Muscle of leg (tissue), 16 donors: ENCODE measurements at places on chromosomes 2 and 18. TPM values are rescaled to one million over a fixed set of nuclear protein-coding genes. Genes with fewer than 3 reads are reported as not detected.

- no peak for DNase-seq
Observed at GRCh38 chr2:27306136-27306535, 2.1 kb downstream of the UCN start.

DNA sequence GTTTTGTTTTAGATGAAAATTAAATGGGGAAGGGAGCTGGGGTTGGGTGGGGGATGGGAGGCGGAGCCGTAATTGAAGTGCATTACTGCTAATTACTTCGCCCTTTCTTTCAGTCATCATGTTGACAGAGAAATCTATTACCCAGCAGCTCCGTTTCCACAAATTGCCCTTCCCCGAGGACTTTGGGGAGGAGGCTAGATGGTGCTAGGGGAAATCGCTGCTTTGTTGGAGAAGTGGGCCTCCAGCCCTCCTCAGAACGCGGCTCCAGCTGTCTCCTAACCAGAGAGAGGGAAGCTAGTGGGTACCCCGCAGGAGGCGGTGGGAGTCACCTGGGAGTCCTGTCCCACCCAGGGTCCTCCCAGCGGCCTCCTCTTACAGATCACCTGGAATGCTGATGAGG, 130.9 kb upstream of the MYCN start:
- no peak for DNase-seq

- no peak for DNase-seq
Observed at GRCh38 chr2:12658310-12658945, 58.3 kb upstream of the TRIB2 start.

DNA sequence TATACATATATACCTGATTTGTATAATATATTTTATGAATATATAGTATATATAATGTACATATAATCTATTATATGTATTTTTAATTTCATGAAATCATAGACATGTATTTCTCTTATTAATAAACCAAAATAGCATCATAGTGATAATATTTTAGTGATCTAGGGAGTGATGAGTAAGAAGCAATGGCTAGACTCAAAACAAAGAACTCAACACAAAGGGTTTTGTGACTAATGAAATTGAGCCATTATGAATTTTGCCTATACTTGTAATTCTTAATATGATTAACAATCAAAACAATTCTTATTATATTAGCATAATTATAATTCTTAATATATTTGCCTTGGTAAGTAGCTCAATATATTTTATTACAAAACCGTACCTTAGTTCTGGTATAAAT, 1614.1 kb upstream of the TMEFF2 start:
- no peak for DNase-seq

DNA sequence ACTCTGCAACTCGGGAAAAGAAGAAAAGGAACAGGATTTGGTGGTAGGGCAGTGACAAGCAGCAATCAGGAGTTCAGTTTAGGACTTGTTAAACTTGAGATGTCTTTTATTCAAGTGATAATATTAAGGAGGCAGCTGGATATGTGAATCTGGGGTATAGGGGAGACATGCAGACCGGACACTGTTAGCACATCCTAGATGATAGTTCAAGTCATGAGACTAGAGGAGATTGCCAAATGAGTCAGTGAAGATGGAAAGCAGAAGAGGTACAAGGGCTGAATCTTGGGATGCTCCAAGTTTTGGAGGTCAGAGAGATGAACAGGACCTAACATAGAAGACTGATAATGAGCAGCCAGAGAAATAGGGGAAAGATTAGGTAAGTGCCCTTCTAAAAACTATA, 69.5 kb upstream of the PSME4 start:
- DNase-seq: no peak

DNA sequence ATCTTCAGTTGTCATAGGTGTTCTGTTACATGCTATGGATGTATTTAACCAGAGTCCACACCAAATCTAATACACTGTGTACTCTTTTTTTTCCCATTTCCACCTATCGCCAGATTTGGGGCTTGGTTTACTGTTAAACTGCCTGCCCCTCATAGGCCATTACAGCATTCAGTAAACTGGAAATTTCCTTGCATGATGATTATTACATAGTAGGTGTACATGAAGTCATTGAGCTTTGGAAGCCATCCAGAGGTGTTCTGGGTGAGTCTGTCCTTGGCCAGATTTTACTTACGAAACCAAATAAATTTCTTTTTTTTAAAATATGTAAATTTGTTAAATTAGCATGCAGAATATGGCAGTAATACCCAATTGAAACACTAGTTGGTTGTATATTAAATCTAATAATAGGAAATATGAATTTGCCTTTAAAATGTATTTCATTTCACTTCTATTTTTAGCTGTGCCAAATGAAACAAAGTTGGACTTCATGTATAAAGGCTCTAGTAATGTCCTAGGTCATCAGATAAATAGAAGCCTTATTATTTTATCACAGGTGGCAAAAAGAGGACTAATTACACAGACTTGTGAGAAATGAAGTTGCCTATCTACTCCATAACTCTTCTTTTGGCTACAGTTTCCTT, 60.7 kb downstream of the COMMD1 start:
- no peak for DNase-seq

- no peak for DNase-seq
Observed at GRCh38 chr2:159900343-159900742, 102.3 kb upstream of the CD302 start.

- no peak for DNase-seq
Observed at GRCh38 chr18:68742206-68742605, 27.3 kb upstream of the TMX3 start.

- no peak for DNase-seq
Observed at GRCh38 chr2:238487652-238488346, 61.1 kb downstream of the ASB1 start.

- peak; percentile 4 for DNase-seq
Observed at GRCh38 chr2:214830794-214831346, 21.4 kb upstream of the BARD1 start.

DNA sequence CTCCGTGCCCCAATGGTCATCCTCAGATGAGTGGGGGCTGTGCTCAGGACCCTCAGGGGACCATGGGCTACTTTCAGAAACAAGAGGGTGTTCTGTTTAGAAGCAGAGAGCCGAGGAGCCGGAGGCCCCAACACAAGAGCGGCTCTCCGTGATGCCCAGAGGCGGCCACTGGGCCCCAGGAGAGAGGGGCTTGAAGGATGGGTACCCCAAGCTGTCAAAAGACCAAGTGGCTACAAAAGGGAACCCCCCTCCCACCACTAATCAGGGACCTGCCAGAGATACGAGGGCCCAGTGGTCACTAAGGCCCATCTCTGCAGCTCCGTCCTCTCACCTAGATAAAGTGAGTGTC, 93.6 kb downstream of the HDAC4 start:
- DNase-seq: no peak

- DNase-seq: no peak
Observed at GRCh38 chr2:73292316-73292905, 937 bp downstream of the EGR4 start.

DNA sequence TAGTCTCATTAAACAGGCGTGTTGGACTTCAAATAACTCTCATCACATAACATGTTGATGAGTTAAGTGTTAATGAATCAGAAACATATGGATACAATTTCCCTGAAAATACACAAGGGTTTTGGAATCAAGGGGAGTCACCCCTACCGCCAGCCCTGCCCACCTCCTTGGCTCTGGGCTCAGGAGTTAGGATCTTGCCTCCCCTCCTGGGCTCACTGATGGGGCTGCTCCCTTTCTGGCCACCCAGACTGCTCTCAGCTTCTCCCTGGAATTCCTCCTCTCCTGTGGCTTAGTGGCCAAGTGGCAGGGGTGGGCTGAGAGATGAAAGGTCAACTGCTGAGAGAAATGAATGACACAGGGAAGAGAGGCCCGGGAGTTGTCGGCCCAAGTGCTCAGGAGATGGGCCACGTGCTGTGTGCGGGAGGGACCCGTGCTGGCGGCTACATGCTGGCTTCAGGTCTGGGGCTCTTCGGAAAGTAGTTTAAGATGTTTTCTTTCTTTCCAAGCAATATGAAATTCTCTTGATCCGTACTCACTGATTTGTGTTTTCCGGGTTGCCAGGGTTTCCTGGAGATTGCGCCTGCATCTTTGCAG, 55.8 kb upstream of the TNP1 start:
- DNase-seq: peak; percentile 61

GRCh38 chr18:76658627-76659026, 163.6 kb upstream of the ZNF516 start:
- no peak for DNase-seq

DNA sequence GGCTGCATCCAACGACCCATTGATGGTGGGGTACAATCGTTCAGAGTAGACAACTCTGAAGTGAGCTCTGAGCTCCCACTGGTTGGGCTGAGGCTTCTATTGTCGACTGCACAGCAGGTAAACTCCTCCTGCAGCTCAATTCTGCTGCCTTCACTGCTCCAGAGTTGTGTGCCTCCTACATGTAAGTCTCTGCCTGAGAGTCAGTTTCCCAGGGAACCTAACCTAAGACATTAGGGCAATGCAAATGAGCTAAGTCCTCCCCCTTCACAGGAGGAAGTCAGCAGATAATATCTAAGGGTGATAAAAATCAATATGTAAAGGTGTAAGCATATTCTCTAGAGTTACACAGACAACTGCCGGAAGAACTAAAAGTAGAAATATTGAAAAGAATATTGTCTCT, 22.5 kb upstream of the ACYP2 start:
- DNase-seq: no peak

- DNase-seq: no peak
Observed at GRCh38 chr2:58539973-58540372, 298.8 kb upstream of the FANCL start.

GRCh38 chr2:70087702-70088597, 673 bp downstream of the PCBP1 start:
- peak; percentile 68 for DNase-seq

- no peak for DNase-seq
Observed at GRCh38 chr2:185012643-185013042, 414.3 kb downstream of the ZNF804A start.

- DNase-seq: no peak
Observed at GRCh38 chr2:207683879-207684627, 27.4 kb upstream of the CCNYL1 start.

DNA sequence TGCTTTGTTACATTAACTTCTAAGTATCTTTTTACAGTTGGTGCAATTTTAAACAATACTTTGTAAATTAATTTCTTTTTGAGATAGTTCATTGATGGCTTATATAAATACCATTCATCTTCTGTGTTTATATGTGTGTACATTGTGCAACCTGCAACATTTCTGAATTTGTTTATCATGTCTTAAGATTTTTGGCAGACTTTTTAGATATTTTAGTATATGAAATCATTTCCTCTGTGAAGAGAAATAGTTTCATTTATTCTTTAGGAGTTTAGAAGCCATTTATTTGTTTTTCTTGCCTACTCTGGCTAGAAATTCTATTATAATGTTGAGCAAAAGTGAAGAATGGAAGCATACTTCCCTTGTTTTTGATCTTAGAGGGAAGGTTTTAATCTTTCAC, 337.8 kb upstream of the DSEL start:
- DNase-seq: no peak

- no peak for DNase-seq
Observed at GRCh38 chr2:68238955-68239822, 13.1 kb downstream of the PPP3R1 start.

GRCh38 chr2:176492583-176492982, 223.3 kb downstream of the MTX2 start:
- no peak for DNase-seq

DNA sequence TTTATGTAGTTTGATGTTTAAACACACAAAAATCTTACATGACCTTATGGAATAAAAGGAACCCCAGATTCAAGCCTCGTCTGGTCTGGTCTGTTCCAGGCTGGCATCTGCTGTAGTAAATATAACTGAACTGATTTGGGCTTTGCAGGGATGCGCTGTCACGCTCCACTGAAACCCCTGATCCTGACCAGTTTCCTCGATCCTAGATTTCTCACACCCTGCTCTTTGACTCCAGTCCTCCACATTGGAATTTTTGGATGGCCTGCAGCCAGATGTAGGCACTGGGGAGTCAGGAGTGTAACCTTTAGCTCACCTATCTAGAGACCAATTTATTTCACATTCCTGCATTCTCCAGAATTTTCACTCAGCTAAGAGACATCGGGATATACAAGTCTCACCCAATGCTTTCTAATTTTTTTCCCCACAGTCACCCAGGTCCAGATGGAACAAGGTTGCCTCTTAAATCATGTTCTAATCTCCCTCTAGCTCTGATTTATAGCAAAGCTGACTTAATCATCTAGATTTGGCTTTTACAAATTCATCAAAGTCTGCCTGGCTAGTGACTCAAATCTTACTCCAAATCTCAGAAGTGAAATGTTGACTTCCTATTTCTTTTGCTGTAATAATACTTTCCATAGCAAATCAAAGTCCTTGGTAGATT, 219.6 kb downstream of the CD226 start:
- DNase-seq: no peak

DNA sequence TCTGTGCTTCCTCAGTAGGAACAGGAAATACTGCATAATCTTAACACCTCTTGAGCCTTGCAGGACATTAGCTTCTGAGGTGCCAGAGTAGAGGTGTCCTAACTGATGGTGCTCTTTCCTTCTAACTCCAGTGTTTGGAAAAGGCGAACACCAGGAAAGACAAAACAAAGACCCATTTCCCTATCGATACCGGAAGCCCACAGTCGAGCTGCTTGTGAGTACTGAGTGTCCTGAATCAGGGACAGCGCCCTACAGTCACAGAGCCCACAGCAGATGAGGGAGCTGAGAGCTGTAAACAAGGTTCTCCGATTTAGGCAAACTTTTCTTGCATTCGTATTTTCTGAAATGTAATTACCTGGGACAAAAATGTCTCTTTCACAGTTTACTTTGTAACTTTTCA, 50.7 kb downstream of the SLC14A2 start:
- DNase-seq: no peak

Gene CTDSP1
- total RNA-seq: 64.9 TPM

Gene SCN3A
- total RNA-seq: 0.35 TPM

Gene KHK
- total RNA-seq: 1.5 TPM

Gene CD28
- total RNA-seq: 3.9 TPM

Gene FBXO41
- 0.09 TPM for total RNA-seq

Gene CFAP65
- not detected for total RNA-seq
